ENCODE measurements at places on chromosomes 4 and X. TPM values are rescaled to one million over a fixed set of nuclear protein-coding genes. Genes with fewer than 3 reads are reported as not detected.

GRCh38 chrX:40224658-40225057 lies 126.9 kb upstream of the BCOR start:
- no peak overlapping the region for H3K27ac ChIP-seq
- no peaks in the 10 kb centered on the region for H3K4me1 ChIP-seq
- DNase-seq, result no peak
- no peaks in the 10 kb centered on the region for H3K36me3 ChIP-seq
- H3K4me3 ChIP-seq, result no peak overlapping the region

MUC7 gene
- total RNA-seq, result not detected

DNA sequence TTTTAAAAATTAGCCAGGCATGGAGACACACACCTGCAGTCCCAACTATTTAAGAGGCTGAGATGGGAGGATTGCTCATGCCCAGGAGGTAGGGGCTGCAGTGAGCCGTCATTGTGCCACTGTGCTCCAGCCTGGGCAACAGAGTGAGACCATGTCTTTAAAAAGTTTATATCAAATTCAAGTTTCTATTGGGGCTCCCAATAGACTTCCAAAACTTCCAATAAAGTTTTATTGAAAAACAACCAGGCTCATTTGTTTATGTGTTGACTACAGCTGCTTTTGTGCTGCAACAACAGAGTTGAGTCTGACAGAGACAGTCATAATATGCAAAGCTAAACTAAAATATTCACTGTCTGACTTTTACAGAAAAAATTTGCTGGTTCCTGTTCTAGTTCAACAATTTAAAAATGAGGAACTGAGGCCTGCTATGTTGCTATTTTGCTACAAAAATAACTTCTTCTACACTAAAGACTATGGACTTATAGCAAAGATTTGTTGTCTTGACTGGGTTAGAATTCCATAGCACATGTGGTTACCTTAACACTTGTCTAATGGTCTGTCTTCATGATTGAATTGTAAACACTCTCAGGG lies 63.3 kb upstream of the RELL1 start:
- no peaks in the 10 kb centered on the region for H3K27me3 ChIP-seq
- no peak for DNase-seq
- no peak overlapping the region for H3K4me3 ChIP-seq
- H3K36me3 ChIP-seq, result no peaks in the 10 kb centered on the region
- H3K4me1 ChIP-seq, result no peaks in the 10 kb centered on the region

DNA sequence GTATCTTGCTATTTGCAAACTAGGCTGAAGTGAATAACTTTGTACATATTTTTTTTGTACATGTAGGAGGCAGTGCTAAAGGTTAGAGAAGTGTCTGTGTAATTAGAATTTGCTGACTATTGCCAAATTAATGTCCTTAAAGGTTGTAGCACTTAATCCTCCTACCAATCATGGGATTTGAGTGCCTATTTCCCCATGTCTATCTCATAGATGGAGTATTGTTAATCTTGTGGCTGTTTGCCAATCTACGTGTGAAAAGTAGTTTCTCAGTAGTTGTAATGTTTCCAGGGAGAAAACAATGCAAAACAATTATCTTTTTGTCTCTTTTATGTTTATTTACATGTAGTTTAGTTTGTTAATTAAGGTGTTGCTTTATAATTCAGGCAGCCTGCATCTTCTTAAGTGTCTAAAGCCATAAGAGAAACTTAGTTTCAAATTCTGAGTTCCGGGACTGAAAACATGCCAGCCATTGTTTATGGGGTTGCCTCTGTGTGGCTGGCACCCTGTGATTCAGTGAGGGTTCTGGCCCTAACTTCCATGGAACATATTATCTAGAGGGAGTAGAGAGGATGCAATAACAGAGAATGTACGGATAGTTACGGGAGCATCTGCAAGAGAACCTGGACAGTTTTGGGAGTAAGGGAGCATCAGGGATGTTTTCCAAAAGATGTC lies 142.4 kb downstream of the KLHL8 start:
- no peak overlapping the region for H3K27ac ChIP-seq
- DNase-seq, result peak; percentile 34
- H3K4me3 ChIP-seq, result no peak overlapping the region
- H3K4me1 ChIP-seq, result peaks cover 34% of the 10 kb centered on the region

DNA sequence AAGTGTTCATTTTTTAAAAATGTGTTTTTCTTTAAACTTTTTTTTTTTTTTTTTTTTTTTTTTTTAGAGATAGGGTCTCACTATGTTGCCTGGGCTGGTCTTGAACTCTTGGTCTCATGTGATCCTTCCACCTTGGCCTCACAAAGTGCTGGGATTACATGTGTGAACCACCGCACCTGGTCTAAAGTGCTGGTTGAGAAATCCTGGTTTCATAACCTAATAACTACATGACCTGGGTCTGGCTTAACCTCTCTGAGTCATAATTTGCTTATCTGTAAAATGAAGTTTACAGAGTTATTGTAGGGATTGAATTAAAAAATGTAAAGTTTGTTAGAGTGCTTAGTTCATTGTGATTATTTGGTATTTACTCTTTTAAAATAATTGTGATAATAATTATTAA lies 5.2 kb downstream of the HSD17B13 start:
- H3K27me3 ChIP-seq, result no peaks in the 10 kb centered on the region
- H3K4me1 ChIP-seq, result no peaks in the 10 kb centered on the region
- H3K4me3 ChIP-seq, result no peak overlapping the region
- H3K36me3 ChIP-seq, result no peaks in the 10 kb centered on the region
- no peak for DNase-seq
- no peak overlapping the region for H3K27ac ChIP-seq

Data from testis (tissue), 5 donors.